Activated CD8-positive, alpha-beta memory T cell treated with anti-CD3 and anti-CD28 coated beads, Interleukin-2, amount 50 U/mL, for 4 hours (primary cell): ENCODE measurements at places on chromosomes 7 and 10.

DNA sequence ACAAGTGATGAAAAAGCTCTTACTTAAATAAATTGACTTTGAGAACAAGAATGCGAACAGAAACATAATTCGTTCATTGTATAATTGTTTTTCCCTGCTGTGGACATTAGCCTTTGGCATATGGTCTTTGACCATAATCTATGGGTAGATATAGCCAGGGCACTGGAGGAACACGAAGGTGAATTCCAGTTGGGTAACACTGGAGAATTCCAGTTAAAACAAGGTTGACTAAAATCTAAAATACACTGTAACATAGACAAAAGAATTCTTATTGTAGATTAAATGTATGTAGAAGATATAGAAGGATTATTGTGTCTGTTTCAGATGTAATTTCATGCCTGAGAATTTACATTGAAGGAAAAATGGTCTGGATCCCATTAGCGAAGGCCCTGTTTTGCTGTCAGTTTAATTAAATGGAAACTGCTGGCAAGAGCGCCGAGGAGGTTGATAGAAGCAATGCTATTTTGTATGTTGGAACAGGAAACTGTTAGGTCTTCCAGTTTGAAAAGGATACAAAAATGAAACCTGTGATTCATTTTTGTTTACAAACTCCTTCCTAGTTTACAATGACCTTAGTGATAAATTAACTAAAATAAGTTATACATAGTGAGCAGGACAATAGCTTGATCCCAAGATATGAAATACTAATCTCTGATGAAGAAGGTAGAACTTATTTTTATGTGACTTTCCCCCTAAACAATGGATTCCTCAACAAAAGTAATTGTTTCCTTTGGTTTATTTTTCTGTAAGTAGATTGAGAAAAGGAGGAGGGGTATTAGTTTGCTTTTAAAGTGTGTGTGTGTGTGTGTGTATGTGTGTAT is 68.9 kb downstream of the ARID5B start:
- no peak for DNase-seq

- DNase-seq: no peak
Measured at GRCh38 chr7:25318047-25318446, 89.8 kb upstream of the NPVF start.

DNA sequence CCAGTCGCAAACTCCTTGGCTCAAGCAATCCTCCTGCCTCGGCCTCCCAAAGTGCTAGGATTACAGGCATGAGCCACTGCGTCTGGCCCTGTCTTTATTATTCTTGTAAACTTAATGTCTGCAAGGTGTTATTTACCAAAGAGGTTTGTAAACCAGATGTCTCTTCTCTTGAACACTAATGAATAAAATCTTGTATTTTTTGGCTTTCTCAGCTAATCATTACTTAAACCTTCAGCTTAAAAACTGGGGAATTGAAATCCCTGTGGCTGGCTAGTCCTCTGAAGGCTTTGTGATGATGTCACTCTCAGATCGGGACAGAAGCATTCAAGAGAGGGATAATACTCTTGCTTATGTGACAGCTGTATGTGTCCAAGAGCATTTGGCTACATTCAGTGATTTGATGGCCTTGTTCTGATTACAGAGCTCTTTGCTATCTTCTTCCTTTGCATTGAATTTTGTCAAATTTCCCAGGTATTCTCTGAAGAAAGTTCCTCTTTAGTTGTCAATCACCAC is 130.3 kb downstream of the BICC1 start:
- DNase-seq: no peak

GRCh38 chr7:73602721-73603651 is 21.3 kb downstream of the MLXIPL start:
- no peak for DNase-seq

DNA sequence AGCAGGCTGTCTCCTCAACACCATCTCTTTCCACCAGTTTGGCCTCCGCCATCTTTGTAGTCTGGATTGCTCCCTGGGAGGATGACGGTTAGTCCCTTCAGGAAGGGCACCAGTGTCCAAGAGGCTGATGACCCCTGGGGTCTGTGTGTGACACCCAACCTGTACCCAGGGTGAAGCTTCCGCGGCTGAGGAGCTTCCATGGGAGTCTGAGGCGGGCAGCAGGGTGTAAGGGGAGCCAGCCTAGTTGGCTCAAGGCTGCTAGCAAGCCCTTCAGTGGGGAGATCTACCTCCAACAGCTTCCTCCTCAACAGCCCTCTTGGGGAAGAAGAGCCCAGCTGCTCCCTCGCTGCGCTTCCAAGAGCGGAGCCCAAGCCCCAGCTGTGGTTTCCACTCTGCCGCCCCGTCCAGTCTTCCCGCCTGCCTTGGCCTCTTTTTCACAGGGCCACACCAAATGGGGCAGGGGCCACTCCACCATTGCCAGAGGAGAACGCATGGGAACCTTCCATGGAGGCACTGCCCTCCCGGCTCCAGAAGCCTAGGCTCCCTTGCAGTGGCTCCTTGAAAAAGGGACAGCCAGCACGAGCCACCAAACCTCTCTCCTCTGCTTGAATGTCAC is 57.4 kb downstream of the TMEM209 start:
- DNase-seq: no peak

DNA sequence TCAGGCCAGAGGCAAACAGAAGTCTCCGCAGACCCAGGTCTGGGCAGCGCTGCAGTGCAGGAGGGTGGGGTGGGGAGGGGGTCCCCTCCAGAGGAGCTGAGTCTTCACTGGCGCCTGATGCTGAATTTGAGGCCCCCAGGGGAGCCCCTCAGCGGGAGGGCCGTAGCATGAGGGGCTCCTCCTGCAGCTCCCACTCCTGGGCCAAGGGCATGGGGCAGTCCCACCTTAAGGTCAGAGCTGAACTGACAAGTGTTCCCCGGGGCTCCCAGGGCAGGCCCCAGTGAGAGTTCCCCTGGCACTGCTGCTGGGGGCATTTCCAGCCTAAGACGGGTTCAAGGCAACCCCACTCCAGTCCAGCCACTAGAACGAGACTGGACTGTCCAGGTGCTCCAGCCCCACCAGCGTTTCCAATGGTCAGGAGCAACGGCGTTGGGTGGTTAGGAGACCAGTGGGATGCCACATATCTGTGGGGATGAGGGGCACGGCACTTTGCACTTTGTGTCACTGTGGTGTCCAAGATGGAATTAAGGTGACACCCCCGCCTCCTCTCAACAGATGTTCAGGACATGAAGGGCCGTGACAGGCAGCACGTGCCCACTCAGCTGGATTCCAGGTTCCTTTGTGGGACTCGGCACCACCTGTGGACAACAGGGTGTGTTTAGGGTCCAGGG is 139.1 kb downstream of the PTPRN2 start:
- DNase-seq: no peak

GRCh38 chr10:77578583-77579227 is 58.9 kb downstream of the KCNMA1 start:
- no peak for DNase-seq

GRCh38 chr7:143131781-143132180 is at the start of gene PIP:
Gene PIP (plus strand): TSS chr7:143132077. CDS start chr7:143132117, 40 bp downstream.
- DNase-seq: no peak

- no peak for DNase-seq
Measured at GRCh38 chr7:51256209-51256781, 60.3 kb downstream of the COBL start.

- no peak for DNase-seq
Measured at GRCh38 chr7:99393355-99394187, 14.8 kb downstream of the PDAP1 start.

DNA sequence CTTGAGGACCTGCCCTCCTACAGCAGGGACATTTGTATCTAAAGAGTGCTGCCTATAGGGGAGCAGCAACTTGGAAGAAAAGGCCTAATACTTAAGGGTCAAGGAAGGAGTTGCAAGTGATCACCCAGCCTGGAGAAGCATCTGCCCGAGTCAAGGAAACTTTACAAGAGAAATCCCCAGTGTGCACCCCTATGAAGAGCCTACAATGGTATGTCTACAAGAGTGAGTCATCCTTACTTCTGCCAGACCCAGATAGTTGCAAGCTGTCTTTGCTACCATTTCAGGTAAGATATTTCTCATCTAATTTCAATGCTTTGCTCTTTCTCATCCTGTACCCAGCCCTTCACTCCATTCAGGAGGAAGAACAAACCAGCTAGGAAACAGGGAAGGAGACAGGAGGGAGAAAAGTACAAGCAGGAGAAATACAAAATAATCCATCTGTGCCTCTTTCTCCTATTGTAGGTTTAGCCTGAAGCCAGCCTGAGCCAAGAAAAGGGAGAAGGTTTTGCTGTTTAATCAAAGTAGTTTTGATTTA is 34.4 kb upstream of the AGR3 start:
- DNase-seq: no peak

DNA sequence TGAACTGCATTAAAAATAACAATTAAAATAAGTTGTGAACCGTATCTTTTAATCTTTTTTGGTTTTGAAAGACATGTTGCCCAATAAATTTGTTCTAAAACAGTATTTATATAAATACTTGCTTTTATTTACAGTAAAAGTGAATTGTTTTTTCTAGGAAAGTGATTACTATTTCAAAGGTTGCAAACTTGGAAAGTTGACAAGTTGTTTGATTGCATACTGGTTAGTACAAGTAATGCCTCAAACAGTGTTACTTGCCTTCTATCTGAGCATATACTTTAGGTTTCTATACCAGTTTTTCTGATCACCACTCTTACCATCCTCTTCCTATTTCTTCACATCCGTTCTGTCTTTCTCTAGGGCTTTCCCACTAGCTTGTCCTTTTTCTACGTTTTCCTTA is 212.6 kb downstream of the FOXP2 start:
- DNase-seq: no peak

GRCh38 chr10:62327885-62328284 is 46.3 kb upstream of the ZNF365 start:
- no peak for DNase-seq

DNA sequence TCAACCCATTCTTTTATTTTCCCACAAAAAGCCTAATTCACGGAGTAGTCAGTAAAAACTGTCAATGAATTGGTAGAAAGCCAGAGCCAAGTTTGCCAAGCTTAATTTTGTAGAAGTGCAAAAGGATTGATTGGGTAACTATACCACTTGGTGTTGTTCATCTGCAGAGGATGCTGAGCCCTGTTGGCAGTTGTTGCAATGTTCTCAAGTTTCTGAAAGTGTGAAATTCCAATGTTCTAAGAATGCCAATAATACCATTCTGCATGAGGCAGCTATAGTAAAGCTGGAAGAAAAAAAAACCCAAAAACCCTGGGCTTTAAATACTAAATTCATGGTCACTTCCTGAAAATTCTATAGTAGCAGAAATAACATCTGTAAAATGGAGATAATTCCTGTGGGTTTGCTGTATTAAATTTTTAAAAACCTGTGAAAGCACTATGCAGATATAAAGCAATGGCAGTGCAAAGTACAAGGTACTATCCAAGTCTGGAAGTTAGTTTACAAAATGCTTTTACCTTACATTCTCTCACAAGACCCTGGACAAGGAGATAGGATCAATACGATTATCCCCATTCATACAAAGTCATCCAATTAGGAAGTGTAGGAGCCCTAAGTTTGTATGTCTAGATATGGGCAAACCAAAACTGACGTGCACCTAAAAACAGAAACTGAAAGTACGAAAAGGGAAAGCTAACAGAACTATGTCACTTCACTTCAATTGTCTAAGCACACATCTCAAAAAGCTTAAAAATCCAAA is 6.0 kb upstream of the PON1 start:
- no peak for DNase-seq
